ENCODE measurements at places on chromosomes 16 and 17.

DNA sequence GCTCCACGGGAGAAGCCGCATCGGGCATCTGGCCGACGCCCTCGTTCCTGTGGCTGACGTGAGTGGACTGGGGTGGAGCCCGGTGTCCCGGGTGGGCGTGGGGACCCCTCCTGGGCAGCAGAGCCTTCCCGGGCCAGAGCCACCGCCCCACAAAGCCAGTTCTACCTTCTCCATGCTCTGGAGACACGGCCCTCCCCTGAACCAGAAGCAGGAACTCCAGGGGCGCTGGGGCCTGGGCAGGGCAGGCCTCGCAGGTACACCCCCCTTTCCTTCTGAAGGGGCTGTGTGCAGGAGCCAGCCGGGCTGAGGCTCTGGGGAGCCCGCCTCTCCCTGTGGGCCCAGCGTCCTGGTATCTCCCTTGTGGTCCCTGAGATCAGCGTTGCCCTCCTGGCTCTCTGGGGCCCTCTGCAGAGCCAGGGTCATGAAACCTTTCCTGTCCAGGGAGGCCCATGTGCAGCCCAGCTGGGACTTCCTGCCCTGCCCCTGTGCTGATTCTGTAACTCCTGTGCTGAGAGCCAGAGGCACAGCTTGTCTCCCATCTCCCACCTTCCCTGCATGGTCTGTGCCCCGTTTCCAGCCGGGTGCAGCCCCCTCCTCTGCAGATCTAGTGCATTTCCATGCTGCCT, 6.5 kb downstream of the PIGQ start:
- DNase-seq = no peak

GRCh38 chr17:79006046-79006445, 3.5 kb downstream of the CANT1 start:
- DNase-seq = no peak

GRCh38 chr17:79543531-79543930, 67.3 kb downstream of the RBFOX3 start:
- no peak for DNase-seq

DNA sequence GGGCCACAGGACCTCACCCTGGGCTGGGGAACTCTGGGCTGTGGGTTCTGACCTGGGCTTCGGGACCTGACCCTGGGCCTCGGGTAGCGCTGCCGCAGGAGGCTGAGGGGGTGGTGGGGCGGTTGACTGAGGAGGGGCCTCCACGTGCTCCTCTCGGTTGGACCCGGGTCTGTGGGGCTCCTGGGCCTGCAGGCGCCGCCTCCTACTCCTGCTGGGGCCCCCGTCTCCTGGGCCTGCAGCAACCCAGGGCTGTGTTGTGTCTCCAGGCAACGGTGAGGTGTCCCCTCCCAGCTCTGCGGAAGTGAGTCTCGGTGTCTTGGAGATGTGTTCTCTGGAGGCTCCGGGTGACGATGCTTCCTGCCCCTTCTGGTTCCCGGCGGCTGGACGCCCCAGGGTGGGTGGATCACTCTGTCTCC, 41.5 kb upstream of the GNG13 start:
- peak; percentile 37 for DNase-seq
